ENCODE measurements at places on chromosomes 11 and 22.

GRCh38 chr11:45643598-45644260, 21.7 kb downstream of the CHST1 start:
- DNase-seq, result no peak

DNA sequence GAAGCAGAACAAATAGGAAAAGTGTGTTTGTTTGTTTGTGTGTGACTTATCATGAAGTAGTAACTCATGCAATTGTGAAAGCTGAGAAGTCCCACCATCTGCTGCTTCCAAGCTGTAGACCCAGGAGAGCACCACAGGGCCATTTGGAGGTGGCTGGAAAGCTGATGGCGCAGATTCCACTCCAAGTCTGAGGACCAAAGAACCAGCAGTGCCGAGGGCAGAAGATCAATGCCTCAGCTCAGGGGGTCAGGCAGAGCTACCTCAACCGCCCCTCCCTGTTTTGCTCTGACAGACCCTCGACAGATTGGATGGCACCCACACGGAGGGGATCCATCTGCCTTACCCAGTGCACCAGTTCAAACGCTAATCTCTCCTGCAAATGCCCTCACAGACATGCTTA, 896.2 kb downstream of the BRD1 start:
- DNase-seq, result no peak

GRCh38 chr11:81915045-81915444, 818.6 kb downstream of the FAM181B start:
- DNase-seq, result no peak

DNA sequence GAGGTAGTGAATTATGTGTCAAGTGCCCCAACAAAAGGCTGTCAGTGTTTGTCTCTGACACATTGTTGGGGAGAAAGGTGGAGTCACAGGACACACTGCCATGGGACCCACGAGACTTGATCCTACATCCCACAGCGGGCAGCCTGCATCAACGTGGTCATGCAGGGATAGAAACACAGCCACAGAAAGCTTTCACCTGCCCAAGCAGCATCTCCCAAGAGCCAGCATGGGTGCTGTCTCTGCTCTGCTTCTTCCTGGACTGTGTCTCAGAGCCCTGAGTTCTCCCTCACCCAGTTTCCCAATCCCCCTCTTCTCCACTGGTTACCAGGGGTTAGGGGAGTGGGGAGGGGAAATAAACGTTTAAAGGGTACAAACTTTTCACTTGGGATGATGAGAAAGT, 97.2 kb downstream of the VPREB1 start:
- no peak for DNase-seq

DNA sequence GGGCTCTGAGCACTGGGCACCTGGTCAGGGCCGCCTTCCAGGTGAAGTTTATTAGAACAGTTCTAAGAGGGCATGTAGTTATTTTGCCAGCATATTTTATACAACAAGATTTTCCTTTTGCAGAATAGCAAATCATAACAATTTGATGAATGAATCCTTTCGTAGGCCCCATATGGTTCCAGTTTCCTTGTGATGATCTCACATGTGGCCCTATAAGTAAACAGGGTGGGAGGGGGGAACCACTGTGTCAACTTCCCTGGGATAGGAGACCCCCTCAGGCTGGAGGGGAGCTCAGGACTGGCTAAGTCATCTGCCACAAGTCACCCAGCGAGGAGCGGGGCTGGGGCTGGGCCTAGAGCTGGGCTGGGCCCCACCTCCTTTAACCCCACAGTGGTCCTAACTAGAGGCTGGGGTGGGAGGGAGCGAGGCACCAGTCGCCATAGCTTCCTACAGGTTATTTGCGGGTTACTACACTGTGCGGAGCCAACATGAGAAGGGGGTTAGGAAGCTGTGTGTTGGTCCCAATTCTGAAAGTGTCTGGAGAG, 4.2 kb downstream of the FBLN1 start:
- no peak for DNase-seq

DNA sequence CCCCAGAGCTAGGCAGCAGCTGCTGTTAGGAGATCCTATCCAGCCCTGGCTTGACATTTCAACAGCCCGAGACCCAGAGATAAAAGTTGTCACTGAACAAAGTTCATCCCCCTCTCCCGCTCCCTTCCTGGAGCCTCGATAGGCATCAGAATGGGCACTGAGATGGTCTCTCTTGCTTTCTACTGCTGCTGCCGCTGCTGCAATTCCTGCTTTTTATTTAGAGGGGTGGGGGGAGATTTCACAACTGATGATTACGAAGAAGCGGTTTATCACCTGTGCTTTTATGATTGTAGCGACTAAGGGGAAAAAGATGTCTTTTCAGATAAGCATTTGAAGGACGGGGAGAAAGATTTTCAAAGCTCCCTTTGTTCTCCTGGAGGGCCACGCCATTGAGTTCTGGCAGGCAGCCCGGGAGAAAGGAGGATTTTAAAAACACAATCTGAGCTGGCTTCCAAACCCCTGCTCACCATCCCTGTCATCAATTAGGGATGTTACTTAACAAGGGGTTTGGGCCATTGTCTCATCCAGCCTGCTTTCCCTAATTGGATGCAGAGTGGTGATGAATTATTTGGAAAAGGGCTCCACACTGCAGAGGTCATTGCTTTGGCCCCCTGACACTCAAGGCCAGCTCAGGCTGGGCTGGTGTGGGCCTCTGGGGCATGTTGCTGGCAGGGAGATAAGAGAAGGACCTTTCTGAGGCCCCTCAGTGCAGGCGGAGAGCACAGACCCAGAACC, 344.7 kb downstream of the BUD13 start:
- DNase-seq, result no peak

- peak; percentile 26 for DNase-seq
Observed at GRCh38 chr11:82775736-82776346, 42.2 kb upstream of the FAM181B start.

DNA sequence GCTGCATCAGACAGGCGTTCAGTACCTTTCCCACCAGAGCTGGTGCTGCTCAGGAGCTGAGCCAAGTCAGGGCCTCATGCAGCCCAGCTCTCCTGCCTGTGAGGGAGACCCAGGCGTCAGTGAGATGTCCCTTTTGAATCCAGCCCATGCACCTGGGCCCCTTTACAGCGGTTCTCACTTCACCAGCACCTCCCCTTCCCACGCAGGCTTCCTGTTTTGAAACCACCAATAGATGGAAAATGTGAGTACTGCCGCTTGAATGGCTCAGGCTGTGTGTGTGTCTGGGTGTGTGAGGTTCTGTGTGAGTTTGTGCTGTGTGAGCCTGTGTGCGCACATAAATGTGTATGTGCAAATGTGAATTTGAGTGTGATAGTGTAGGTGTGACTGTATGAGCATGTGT, 88.4 kb downstream of the UBASH3B start:
- DNase-seq, result peak; percentile 37

DNA sequence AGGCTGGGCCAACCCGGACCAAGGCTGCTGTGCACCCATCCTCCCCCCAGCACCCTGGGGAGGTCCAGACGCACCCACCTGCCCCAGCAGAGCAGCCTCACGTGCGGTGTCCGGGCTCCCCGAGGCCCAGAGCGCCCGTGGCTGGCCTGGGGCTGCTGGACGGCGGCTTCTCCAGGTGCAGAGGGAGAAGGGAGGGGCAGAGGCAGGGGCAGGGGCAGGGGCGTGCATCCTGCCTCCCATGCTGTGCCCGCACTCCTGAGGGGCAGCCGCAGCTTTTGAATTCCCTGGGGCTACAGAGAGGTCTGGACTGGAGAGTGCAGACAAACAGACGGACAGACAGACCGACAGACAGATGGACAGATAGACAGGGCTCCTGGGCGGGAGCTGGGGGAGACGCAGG, 83.6 kb upstream of the PRR5 start:
- DNase-seq, result no peak

DNA sequence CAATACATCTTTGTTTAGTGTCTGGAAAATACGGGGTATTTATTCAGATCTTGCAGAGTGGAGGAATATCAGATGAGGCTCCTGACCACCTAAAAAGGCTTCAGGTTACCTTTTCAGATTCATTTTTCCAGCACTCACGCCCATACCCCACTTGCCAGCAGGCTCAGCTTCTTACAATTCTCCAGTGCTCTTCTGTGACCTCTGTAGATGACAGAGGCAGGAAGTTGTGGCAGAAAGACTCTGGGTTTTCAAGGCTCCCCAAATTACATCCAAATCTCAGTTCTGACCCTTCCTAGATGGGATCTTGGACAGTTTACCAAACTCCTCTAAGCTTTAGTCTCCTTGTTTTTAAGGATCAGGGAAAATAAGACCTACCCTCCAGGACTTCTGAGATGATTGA, 61.1 kb downstream of the SYTL2 start:
- no peak for DNase-seq

DNA sequence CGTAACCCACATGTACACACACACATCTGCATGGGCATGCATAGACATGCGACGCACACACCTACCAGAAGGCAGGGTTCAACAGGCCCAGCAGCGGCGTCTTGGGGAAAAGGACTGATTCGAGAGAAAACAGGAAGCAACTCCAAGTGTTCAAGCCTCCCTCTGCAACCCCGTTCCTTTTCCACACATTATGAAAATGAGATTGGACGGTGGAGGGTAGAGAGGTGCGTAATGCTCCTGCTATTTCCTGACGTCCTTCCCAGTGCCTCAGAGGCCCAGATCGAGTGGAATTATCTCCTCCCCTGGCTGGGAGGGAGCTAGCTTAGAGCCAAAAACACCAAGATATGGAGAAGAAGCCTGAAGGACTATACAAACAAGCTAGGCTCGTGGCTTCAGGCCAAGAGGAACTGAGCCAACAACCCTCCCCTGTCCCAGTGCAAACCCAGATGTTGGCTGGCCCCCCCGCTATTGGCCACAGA, 289.2 kb downstream of the MN1 start:
- DNase-seq, result no peak

DNA sequence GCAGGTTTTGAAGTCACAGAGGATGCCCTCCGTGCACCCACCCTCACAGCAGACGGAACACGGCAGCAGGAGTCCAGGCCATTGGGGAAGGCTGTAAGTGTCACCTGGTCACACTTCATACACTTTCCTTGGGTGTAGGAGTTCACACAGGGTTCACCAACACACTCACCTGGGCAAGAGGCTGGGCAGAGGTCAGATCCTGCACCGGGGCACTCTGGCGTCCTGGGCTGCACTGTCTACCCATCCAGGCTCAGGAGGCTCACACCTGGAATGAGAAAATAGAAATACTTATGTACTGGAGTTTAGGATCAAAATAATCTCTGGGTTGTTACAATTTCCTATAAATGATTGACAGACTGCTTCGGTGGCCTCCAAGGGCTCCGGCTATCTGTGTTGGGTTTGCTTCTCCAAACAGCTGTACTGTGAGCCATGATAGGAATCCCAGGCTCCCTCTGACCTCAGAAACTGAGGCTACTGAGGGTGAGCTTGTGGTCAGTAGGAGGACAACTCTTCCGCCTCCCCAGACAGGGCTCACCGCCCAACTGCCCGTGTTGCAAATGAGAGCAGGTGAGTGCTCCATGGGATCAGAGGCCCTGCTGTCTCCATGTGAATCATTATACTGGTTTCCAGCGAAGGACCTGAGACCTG, 20.1 kb upstream of the CARS1 start:
- no peak for DNase-seq

DNA sequence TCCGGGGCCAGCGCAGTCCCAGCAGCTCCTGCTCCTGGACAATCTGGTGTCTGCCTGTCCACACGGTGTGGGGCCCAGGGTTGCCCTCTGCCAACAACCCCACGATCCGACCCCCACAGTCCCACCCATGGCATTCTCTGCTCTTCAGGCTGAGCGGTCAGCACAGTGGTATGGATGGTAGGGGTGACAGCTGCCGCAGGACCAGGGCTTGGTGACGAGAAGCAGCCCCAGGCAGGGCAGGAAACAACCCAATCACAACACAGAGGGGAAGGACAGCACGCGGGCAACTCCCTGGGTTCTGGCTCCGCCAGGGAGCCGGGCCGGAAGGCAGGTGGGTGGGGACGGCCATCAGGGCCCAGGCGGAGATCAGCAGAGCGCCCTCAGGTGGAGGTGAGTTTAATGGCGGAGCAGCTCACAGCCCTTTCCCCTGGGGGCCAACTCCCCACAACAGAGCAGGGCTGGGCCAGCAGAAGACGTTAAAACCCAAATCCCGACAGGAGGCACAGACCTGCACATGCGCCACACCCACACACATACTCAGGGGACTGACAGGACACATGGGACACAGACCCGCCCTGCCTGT, 5.3 kb upstream of the CHADL start:
- DNase-seq, result no peak

GRCh38 chr22:30984317-30984716, 15.3 kb downstream of the TUG1 start:
- no peak for DNase-seq

DNA sequence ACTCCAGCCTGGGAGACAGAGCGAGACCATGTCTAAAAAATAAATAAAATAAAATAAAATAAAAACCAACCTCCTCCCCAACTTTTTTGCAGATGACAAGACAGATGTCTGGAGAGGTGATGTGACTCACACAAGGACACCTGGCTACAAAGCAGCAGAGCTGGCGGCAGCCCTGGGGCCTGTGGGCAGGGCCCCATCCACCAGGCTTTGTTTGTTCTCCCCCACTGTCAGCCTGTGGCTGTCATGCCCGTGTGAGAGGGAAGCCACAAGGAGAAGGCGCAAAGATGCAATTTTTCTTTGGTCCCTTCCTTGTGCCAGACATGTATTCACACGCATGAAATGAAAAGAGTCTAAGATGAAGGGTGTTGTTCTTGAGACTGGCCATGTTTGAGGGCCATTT, 16.6 kb downstream of the CD59 start:
- no peak for DNase-seq

- no peak for DNase-seq
Observed at GRCh38 chr11:85281550-85281949, 345.6 kb downstream of the DLG2 start.

- no peak for DNase-seq
Observed at GRCh38 chr22:41830174-41830573, 2.7 kb upstream of the SREBF2 start.

DNA sequence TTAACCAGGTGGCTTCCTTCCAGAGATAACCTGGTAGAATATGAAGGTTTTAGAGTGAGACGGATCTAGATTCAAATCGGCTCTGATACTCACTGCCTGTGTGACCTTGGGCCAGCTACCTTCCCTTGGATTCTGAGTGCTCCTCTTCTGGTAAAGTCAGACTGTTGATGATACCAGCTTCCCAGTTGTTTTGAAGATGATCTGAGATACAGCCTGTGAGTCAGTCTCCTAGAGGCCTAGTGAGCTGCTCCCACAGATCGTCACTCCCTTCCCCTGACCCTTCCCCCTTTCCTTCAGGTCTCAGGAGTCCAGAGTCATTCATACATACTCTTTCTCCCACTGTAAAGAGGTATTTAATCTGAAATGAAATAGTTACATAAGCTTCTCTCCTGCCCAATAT, 207.8 kb downstream of the GRIK4 start:
- DNase-seq, result no peak

DNA sequence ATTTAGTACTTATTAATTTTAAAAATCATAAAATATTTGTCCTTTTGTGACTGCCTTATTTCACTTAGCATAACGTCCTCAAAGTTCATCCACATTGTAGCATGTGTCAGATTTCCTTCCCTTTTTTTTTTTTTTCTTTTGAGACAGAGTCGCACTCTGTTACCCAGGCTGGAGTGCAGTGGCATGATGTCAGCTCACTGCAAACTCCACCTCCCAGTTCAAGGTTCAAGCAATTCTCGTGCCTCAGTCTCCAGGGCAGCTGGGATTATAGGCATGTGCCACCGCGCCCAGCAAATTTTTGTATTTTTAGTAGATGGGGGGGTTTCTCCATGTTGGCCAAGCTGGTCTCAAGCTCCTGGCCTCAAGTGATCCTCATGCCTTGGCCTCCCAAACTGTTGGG, 10.6 kb downstream of the RAB6A start:
- DNase-seq, result no peak

GRCh38 chr11:134501406-134502152, 89.5 kb upstream of the B3GAT1 start:
- no peak for DNase-seq

GRCh38 chr22:38030311-38031133, 26.7 kb upstream of the PICK1 start:
- DNase-seq, result no peak

- DNase-seq, result no peak
Observed at GRCh38 chr11:73894725-73895335, 18.0 kb downstream of the PAAF1 start.

Measured in GM12891 (cell line).